ENCODE measurements at places on chromosomes 12 and 14.

DNA sequence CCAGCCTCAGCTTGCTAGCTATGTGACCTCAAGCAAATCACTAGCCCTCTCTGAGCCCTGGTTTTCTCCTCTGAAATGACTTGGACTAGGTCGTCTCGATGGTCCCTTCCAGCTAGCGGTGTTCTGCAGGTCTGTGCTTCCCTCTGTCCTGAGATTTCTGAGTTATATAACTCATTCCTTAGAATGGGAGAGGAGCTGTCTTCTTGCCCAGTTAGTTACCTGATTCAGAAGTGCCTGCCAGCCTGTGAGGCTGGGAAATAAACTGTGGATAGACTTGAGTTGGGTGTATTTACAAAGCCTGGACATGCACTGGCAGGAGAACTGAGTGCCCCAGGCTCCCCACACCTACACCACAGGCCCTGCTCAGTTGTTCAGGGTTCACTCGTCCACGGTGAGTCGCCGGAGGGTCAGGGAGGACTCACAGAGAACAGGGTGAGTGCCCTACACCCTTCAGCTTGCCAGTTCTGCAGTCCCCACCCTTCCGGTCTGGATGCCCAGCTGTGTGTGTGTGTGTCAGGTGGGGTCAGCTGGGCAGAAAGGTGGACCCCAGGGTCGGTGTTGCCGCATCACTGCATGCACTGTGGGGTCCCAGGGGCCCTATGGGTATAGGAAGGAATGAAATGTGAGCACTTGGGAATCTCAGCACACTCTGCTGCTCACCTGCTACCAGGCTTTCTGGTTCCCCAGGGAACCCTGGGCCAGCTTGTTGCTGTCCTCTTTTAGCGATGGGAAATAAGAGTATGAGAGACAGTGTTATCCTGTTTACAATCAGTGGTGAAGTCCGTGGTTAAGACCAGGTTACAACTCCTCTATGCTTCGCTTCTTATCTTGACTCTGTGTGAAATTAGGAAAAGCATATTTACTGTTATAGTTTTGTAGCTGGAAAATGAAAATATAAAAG, 348.2 kb downstream of the DPF3 start:
- DNase-seq: no peak

- no peak for DNase-seq
Measured at GRCh38 chr12:121582583-121583333, 1.9 kb upstream of the KDM2B start.

GRCh38 chr14:30600922-30601918, 20.9 kb upstream of the SCFD1 start:
- no peak for DNase-seq

- DNase-seq: no peak
Measured at GRCh38 chr14:89304972-89305703, 111.9 kb downstream of the FOXN3 start.

DNA sequence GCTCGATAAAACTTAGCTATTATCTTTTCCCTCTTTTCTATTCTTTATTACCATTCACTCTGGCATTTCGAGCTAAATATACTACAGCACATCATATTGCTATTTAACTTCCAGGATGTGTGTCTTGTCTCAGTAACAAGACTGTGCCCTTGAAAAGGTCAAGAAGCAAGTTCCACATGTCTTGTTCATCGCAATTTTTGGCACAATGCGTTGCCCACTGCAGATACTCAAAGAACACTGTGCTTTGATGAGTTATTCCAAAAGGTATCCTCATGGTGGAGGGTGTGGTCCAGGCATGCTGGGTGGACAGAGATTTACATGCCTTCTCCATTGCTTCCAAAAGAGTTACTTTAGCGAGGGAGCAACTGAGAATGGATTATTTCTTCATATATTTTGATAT, 6.6 kb downstream of the E2F7 start:
- no peak for DNase-seq

DNA sequence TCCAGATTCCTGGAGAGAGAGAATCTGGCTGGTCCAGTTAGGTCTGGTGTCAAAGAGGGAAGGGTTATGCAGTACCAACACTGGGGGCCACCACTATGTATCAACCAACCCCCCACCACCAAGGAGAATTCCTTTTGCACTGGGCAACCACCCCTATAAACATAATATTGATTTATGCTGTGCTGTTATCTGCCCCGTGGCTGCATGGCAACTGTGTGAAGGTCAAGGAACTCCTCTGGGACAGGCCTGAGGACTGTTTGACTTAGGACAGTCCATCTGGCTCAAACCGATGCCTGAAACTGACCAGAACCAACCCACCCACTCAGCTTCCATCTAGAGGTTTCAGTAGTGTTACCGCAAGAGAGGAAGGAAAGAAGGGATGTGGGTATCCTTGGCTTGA, 20.5 kb downstream of the PLEKHH1 start:
- no peak for DNase-seq

GRCh38 chr12:46109343-46110222, 119.2 kb upstream of the SCAF11 start:
- DNase-seq: no peak

DNA sequence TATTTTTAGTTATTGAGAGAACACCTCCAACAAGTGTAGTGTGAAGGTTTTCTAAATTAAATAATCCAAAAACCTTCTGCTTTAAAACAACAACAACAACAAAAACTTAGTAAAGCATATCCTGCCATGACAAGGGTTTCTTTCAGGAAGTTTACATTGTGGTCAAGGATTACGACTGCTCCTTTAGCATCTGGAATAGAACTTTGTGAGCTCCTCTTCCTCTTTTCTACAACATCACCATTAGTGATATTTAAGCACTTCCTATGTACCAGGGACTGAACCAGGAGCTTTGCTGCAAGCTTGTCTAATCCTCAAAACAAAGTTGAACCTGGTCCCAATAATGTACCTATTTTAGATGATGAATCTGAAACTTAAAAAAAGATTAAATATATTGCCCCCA, 315.4 kb upstream of the KITLG start:
- no peak for DNase-seq

DNA sequence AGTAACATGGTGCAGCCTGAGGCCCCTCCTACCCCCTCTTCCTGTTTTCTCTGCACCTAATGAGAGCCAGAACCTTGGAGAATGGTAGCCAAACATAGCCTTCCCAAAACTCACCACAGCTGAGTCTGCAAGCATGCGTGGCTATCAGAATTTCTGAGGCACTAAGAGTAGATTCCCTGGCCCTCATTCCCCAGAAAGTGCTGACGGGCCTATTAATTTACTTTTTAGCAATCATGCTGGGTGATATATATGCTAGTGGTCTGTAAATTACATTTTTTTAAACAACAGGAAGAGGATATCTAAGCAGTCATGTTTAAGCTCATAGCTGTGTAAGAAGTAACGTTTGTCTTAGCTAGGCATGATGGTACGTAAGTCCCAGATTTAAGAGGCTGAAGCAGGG, 30.4 kb downstream of the KANSL2 start:
- no peak for DNase-seq

- DNase-seq: no peak
Measured at GRCh38 chr12:28563936-28564335, 373.7 kb downstream of the CCDC91 start.

DNA sequence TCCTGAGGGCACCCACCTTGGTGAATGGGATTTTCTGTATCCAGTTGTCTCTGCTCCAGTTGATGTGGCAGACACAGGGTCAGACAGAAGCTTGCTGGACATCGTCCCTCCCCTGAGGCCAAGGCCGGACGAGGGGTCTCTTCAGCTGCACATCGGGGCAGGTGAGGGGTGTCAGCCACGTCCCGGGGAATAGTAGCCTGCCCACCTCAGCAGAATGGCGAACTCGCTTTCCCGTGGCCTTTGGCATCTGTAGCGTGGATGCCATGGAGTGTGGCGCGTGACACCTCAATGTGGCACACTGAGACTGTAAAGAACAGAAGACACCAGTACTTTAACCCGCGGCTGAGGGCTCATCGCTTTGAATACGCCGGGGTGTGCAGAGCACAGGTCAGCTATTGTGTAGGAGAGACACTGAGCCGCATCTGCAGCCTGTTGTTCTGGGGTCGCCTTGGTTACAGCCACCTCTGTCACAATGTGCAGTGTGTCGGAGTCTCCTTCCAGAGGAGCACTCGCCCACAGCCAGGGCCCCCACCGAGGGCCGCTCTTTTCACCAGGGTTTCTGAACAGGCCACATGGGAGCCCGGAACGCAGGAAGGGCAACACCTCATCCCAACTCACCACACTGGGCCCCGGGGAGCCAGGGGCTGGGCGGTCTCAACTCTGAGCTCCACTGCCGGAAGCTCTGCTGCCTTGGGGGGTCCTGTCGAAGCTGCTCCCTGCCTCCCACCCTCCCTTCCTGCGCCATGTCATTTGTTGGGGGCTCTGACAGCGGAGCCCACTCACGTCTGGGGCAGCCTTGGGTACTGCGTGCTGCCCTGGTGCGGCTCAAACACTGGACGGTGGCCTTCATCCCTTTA, 77.0 kb downstream of the ADGRD1 start:
- DNase-seq: no peak

GRCh38 chr12:29921307-29921706, 137.6 kb upstream of the TMTC1 start:
- no peak for DNase-seq

DNA sequence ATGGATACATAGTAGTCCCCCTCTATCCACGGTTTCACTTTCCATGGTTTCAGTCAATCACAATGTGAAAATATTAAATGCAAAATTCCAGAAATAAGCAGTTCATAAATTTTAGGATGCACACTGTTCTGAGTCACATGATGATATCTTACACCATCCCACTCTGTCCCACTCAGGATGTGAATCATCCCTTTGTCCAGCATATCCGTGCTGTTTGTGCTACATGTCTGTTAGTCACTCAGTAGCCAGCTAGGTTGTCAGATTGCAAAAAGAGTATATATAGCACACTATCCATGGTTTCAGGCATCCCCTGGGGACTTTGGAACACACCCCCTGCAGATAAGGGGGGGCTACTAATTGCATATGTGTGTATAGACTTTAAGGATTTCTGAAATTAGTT, 8.1 kb upstream of the NAA30 start:
- no peak for DNase-seq

DNA sequence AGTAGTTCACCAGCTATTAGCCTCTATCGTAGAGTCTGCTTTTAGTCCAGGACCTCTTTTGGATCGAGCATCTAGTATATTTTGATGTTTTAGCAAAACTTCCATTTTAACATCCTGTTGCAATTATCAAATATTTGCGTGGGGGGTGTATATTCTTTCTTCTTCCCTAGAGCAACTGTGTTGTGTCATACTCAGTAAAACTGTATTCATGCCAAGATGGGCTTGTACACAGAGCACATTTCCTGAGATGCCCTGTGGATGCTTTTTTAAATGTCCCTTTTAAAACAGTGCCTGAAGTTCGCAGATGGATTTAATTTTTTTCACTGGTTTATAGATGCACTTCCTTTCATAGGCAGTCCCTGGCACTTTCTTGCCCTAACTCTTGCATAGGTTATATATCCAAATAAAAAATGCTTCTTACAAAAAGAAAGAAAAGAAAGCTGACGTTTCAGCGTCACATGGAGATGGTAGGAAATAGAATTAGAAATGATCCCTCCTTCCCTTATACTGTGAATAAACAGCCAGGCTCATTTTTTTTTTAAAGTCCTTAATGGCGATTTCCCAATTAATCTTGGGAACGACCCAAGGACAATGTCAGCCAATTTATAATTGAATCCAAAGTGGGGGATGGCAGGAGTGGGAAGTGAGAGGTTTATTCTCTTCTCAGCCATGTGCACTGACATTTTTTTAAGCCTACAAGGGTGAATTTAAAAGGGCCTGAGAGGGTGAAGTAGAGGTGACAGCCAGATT, 247.0 kb downstream of the SLC41A2 start:
- DNase-seq: no peak

DNA sequence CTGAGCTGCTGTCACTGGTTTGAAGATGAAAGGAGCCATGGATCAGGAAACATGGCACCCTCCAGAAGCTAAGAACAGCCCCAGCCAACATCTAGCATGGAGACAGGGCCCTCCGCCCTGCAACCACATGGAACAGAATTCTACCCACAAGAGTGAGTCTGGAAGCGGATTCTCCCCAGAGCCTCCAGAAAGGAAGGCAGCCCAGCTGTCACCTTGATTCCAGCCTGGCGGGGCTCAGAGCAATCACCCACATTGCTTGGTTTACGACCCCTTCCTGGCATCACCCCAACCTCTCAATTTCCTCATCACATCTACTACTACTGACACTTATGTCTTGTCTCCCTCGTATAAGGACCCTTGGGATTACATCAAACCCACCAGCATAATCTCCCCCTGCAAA, 38.5 kb downstream of the OAS2 start:
- DNase-seq: no peak

- DNase-seq: no peak
Measured at GRCh38 chr12:107101651-107102050, 8.3 kb upstream of the CRY1 start.

DNA sequence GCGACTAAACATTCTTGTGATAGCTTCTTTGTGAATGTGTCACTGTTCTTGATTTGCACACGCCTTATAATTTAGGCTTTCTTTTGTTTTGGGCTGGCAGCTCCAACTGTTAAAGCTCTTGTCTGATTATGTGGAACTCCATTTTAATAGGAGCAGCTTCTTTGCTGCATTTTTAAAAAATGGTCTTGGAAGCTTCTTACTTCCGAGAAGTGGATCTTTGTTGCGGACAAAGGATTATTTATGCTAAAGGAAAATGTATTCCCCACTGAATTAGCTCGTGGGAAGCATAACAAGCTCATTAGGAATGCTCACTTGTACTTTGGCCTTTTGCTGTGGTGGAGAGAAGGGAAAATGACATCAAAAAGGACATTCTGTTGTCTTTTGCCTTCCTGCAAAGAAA, 20.0 kb downstream of the GAS2L3 start:
- DNase-seq: no peak

DNA sequence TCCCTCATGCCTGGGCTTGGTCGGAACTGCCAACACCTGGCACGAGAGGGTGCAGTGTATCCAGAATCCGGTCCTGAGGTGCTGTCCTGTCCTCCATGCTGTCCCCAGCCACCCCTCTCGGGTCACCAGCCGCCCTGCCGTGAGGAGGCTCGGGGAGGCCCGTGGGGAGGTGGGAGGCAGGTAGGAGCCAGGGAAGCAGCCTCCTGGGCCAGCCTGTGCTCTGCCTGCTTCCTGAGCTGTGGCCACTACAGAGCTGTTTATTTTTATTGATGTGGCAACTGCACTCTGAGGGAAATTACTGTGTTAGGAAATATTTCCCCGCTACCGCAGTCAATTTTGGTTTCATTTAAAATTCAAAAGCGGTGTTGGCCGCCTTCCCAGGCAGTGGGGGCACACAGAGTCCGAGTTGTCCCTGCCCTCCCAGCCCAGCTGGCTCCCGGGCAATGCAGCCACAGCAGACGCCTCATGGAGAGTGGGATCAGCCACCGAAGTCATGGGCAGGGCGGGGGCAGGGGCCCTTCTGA, 18.3 kb downstream of the NOC4L start:
- no peak for DNase-seq

DNA sequence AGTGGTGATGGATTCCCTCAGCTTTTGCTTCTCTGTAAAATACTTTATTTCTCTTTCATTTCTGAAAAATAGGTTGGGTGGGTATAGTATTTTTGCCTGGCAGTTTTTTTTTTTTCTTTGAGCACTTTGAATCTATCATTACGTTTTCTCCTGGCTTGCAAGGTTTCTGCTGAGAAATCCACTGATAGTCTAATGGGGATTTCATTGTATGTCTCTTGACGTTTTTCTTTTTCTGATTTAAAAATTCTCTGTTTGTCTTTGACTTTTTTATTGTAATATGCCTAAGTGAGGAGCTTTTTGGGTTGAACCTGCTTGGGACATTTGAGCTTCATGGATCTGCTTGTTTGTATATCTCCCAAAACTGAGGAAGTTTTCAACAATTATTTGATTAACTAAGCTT, 606.0 kb downstream of the KCNH5 start:
- DNase-seq: no peak
